ENCODE measurements at places on chromosomes 11 and 22.

DNA sequence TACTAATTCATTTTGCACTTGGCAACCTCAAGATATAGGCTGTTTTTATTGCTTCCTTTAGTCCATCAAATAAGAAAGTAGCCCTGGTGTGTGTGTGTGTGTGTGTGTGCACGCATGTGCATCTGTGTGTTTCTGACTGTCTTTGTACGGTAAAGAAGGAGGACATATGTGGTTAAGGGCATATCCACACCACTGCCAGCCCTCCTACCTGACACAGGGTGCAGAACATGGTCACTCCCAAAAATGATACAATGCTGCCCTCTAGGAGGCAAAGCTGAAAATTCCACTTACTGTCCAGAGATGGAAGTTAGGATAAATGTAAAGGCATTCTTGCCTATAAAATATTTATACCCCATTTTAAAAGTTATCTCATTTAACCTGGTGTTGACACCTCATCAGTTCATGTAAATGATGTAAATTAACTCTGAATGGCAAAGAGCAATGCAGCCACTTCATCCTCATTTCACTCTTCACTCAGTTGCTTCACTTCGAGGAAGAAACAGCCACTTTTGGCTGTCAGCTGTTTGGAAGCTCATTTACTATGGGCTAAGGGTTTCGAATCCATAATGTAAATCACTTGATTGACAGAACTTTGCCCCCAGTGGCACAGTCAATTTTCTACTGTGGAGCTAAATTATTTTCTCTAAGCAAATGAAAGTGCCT, 83.1 kb upstream of the MTNR1B start:
- DNase-seq = peak; percentile 44

- no peak for DNase-seq
These were observed 314.0 kb downstream of the LRRC4C start for GRCh38 chr11:41145420-41145819.

- peak; percentile 44 for DNase-seq
These were observed 48.6 kb upstream of the TMEM45B start for GRCh38 chr11:129766898-129767604.

- no peak for DNase-seq
These were observed 72.8 kb upstream of the DDI1 start for GRCh38 chr11:103963648-103964047.

GRCh38 chr11:91653079-91653754, 571.4 kb upstream of the FAT3 start:
- DNase-seq = no peak

DNA sequence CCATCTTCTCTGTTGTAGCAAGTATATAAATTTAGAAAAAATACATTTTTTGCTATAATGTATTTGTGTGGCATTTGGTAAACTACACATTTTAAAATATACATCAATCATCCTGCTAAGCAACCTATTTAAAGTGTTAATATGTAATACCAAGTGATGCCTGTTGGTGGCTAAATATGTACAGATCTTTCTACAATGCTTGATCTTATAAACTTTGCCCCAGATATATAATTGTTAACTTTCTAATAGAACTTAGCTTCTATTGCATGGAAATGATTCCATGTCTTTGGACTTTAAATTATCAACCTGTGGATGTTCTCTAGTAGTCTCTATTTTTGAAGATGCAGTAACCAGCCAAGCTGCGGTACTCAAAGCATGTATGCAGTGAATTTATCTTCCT, 1260.4 kb upstream of the RAG2 start:
- DNase-seq = peak; percentile 0

GRCh38 chr11:92607969-92608722, 361.3 kb upstream of the MTNR1B start:
- DNase-seq = no peak

DNA sequence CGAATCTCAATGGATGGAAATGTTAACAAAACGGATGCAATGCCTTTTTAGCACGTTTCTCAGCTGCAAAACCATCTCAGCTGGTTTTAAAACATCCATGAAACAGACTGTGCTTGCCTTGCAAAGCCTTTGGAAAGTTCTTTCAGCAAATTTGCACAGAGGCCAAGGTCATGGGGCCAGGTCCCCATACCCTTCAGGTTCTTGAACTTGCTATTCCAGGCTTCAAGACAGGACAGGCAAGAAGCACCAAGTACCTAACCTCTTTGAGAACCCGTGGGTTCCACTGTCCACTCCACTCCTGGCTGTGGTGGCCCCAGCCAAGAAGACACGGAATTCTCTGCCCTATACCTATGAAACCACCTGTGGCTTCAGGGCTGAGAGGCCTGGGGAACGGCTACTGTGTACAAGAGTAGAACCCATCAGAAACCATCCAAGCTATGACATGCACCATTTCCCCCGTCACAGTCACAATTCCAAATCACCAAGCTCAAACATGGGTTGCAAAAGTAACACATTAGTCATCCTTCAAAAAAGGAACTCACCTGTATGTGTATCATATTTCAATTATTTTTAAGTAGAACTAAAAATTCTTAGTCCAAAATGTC, 17.0 kb downstream of the TNKS1BP1 start:
- no peak for DNase-seq

DNA sequence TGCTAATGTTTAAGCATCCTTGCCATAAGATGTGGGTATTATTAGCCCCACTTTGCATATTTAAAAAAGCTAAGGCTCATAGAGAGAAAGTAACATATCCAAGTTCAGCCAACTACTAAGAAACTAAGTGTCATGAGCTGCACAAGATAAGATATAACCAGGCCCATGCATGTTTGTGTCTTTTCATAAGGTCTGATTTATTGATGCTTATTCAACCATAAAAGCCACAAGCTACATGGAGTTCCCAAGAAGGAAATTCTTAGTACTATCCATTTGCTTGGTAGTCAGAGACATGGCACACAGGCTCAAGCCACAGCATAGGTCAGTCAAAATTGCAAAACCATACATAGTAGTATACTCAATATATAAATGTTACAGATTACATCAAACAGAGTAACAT, 488.5 kb downstream of the SOX6 start:
- no peak for DNase-seq

DNA sequence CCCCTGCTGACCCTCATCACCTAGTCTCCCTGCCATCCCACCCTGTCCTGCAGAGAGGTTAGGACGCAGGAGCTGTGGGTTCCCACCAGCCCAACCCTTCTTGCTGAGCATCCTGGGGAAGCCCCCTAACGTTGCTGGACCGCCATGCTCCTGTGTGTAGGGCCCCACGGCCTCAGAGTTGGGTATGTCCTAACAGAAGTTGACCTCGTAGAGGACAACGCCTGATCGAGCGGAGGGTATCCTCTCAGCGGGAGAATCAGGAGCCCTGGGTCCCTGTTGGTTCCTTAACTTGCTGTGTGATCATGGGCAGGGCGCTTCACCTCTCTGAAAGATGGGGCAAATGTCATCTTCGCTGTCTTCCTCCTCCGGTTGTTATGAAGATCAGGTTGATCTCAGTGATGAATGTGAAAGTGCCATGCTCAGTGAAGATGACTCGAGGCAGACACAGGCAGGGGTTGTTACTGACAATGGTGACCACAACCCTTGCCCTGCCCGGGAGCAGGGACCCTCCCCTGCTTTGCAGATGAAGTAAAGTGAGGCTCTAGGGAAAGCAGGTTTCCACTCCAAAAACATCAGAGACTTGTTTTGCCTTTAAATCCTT, 19.3 kb upstream of the CD5 start:
- no peak for DNase-seq

- peak; percentile 99 for DNase-seq
These were observed 4.6 kb downstream of the ETS1 start for GRCh38 chr11:128582496-128583366.

DNA sequence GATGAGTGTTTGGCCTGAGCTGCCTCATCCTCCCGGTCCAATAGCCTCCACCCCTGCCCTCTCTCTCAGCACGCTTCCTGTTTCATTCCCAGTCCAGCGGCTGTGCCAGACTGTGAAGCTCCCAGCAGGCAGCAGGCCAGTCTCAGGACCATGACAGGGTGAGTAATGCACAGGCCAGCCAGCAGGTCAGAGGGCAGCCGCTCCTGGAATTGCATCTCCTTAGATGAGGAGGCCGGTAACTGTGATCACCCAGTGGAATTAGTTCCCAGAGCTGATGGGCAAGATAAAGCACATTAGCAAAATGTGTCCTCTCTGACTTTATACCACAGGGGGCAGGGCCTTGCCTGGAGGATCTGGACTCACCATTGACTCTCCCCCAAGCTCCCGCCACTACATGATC, 251.2 kb downstream of the ETS1 start:
- peak; percentile 60 for DNase-seq

DNA sequence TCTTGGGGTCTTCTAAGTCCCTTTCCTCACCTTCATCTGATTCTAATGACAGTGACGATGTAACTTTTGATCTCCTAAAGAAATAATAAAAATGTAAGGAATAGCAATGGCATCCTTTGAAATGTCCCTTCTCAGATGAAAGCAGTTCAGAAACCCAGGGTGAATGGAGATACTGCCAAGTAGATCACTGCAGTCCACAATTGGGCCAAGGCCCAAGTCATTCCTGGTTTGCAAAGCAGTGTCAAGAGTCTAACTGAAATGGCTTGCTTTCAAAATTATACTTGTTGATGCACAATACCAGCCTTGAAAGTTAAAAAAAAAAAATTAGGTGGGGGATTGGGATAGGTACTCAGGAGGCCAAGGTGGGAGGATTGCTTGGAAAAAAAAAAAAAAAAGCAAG, 20.4 kb downstream of the ASCC2 start:
- no peak for DNase-seq

- no peak for DNase-seq
These were observed 4.6 kb upstream of the CDC42BPG start for GRCh38 chr11:64848826-64849597.

DNA sequence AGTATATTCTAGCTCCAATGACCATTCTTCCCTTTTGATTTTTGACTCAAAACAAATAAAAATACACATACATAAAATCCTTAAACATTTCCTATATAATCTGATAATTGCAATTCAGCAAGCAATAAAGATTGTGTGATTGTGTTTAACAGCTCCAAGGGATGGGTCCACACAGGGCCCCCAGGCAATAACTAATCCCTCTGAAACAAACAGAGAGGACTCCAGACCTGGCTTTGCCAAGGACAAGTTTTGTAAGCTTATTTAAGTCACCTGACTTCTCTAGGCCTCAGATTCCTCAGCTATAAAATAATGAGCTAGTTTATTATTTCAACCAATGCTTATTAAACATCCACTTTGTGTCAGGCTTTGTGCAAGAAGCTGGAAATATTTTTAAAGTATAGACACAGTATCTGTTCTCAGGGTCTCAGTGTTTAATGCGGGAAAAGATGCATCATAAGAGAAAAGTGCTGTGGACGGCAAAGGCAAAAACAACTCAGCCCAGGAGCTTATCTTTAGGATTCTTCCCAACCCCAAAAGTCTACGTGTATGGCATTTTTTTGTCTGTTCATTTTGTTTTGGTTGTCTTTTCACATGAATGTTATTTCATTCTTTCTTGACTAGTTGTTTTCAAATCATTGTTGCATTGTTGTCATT, 20.1 kb downstream of the FZD4 start:
- peak; percentile 24 for DNase-seq

- no peak for DNase-seq
These were observed 406.0 kb downstream of the CTTN start for GRCh38 chr11:70804139-70804837.

DNA sequence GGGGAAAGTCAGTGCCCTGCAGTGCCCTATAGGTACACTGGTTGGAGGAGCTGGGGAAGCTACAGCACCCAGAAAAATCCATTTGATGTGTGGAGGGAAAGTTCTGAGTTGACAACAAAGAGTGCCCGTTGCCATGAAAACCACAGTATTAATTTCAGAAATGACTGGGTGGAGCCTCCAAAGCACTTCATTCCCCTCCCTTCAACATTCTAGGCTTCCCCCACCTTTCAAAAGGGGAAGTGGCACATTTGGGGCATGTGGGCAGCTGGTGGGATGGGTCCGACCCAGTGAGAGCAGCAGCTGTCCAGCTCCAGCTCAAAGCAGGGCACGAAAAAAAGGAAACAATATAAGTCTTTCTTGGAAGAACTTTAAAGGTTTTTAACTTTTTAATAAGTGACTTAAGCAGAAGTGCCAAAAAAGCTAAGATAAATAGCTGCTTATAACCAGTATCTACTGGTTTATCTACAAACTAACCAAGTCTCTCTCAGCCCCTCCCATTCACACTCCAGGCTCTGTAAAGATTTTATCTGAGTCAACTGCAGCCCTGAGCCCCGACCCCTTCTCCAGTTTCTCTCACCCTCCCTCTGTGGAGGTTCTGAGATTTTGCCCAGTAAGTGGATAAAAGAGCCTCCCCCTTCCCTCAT, 9.0 kb upstream of the AHNAK start:
- peak; percentile 48 for DNase-seq

DNA sequence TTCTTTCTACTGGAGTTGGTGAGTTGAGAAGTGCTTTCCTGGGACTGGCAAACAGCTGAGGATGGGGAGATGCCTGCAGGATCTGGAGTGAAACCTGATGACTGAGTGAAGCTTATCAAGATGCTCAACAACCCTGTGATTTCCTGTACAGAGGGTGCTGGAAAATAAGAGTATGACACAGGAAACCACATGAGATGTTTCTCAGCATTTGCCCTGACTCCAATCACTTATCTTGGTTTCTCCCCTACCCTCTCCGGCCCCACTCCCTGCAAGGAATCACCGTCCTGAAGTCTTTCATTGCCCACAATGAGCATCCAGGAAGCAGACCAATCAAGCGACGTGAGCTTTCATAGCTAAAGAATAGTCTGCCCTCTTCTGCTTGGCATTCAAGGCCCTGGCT, at the start of gene MRGPRX2:
MRGPRX2 (minus strand) TSS at position 89 of the 400 bp plus-strand sequence. CDS start 4,315 bp downstream, outside the sequence.
- no peak for DNase-seq

GRCh38 chr11:85787809-85788760, 22.9 kb downstream of the SYTL2 start:
- peak; percentile 16 for DNase-seq

- DNase-seq = no peak
These were observed 6.6 kb upstream of the SNX32 start for GRCh38 chr11:65826984-65827735.

GRCh38 chr11:1778141-1778911, 14.6 kb upstream of the CTSD start:
- DNase-seq = no peak

- DNase-seq = no peak
These were observed 443.5 kb downstream of the SOX6 start for GRCh38 chr11:15912825-15913224.

- no peak for DNase-seq
These were observed 4.6 kb upstream of the MRGPRG start for GRCh38 chr11:3222941-3223915.

GRCh38 chr22:25929321-25929878, 187.4 kb downstream of the MYO18B start:
- DNase-seq = no peak

GRCh38 chr11:115927823-115928329, 423.7 kb upstream of the CADM1 start:
- DNase-seq = no peak

- no peak for DNase-seq
These were observed 86.6 kb downstream of the DGCR2 start for GRCh38 chr22:19035474-19036228.
